ENCODE measurements at places on chromosomes 13 and 19.

DNA sequence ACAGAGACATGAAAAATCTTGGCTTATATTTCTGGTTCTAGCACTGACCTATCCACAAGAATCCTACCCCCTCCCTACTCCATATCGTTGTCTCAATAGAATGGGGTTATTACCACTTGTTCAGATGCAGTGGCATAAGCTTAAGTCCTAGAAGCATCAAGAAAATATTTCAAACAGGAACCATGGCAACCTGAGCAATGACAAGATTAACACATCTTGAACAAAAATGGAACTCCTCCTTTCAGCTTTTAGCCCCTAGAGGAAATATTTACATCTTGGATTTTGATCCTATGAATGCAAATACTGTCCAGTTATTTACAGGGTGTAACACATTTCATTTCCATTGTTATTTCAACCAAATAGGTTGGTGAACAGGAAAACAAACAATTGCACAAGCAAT lies 46.1 kb upstream of the TSC22D1 start:
- DNase-seq, result no peak

DNA sequence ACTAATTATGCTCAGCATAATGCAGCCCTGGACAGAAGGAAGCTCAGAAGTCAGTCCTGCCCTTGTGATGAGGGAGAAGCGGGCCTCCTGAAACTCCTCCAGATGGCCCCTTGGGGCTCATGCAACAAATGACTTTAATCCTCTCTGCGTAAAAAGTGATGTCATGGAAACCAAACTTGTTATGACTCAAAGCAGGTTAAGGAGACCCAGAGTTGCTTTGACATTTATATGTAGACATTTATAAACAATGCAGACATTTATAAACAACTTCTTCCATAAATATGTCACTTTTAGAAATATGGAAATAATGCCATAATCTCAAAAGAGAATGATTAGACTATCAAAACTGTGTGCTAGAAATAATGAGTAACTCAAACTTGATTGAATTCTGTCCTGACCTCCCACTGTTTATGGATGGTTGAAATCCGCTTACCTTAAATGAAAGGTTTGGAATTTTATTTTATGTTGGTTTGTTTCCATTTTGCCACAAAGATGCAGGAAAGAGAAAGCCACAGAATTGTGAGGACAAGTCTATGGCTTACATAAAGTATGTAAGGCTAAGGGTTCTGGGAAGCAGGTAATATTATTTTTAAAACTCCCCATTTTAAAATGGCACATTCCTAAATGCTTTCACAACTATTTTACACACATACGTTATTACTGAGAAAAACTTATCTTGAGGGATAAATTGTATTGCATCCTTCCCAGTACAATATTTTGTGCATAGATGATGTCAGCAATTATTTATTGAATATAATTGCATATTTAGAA lies 73.7 kb downstream of the CYSLTR2 start:
- DNase-seq, result no peak

GRCh38 chr19:2540646-2541454 lies 64.9 kb downstream of the GADD45B start:
- DNase-seq, result peak; percentile 95

- DNase-seq, result no peak
Measured at GRCh38 chr19:17943274-17944221, 10.7 kb downstream of the CCDC124 start.

- DNase-seq, result no peak
Measured at GRCh38 chr19:4058693-4059452, 7.8 kb downstream of the ZBTB7A start.

DNA sequence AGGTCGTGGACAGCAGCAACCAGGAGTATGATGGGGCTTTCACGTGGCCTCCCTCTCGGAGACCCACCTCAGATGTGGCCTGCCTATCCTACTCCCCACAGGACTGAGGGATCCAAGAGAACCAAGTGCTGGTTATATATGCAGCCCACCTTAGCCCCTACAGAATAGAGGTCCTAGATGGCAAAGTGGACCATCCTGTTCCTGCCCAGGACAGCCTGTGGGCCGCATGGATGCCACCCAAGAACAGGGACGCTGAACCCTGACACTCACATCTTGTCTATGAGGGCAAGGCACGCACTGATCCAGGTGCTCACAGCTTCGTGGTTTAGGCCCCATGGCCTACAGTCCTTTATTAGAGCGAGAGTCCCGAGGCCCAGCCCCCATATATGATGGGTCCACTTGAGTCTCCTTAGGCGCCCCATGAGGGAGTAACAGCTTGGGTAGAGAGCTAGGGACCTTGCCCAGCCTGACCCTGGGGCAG lies 1.5 kb upstream of the SLC27A5 start:
- no peak for DNase-seq

DNA sequence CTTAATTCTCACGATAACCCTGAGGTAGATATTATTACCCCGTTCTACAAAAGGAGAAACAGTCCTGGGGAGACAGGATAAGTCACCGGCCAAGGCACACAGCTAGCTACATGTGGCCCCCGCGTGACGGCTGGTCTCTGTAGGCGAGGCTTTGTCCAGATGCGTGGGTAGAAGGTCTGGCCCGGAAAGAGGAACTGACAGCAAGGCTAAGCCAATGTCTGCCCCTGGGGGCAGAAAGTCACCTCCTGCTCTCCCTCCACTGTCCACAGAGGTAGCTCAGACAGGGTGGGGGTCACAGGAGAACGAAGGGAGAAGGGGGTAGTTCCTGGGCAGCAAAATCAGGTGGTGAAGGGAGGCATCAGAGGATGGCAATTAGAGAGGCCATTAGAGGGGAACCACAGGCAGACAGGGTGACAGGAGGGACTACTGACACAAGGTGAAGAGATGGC lies 1.8 kb downstream of the APOC4 start:
- no peak for DNase-seq

DNA sequence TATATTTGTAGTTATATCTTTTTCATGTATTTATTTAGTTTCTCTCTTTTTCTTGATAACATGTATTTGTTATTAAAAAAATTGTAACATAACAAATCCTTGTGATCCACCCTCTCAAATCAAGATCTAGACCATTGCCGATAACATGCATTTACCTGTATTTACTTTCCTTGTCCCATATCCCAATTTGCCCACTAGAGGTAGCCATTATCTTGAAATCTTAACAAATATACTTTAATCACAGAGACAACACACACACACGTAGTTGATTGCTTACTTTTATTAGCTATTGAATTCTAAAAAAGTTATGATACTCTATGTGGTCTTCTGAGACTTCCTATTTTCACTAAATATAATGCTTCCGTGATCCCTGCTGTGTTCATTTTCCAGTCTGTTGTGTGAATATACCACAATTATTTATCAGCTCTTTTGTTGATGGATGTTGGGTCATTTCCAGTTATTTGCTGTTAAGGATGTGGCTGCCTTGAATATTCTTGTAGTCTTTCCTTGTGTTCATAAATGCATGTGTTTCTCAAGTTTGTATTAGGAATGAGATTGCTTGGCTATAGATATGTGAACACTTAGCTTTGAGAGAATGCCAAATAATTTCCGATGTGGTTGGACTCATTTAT lies 31.3 kb upstream of the ZMYM2 start:
- peak; percentile 29 for DNase-seq

DNA sequence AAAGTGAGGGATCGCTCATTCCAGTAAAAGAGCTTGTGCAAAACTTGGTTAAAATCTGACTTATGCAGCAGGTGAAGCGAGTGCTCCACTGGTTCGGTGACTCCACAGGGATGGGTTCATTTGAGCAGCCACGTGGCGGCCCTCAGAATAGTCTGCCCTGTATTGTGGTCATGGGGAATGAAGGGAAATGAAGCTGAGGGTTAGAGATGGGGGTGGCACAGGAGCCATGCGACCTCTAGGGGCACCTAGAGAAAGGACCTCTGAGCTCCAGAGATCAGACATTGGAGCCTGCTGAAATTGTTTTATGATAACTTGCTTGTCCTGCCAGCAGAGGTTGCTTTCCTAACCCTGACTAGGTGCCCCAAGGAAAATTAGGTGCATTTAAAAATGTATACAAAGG lies 26.6 kb downstream of the CBY2 start:
- peak; percentile 19 for DNase-seq
